AG10803 (cell line): ENCODE measurements at places on chromosomes 16 and 17.

DNA sequence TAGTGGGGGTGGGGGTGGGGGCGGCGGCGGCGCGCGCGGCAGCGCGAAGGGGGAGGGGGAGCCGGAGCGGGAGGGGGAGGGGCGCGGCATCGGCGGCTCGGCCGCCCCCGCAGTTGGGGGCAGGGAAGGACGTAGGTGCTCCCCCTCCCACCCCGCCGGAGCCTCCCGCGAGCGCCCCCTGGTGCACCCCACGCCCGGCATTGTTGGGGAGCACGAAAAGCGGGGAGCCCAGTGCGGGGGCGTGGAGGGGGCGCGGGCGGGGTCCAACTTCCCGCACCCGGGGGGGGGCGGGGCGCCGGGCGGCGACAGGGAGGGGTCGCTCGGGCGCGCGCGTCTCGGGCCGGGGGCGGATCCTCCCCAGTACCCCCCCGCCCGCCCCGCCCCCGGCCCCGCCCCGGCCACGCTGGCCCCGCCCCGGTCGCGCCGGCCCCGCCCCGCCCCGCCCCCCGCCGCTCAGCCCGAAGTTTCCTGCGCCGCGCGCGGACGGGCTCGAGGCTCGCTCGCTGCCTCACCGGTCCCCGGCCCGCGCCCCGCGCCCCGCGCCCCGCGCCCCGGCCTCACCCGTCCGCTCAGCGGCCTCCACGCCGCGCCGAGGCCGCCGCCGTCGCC, at the start of gene CACNA1H:
Gene CACNA1H (plus strand): TSS at position 456 of the 609 bp plus-strand sequence. CDS start 632 bp downstream, outside the sequence.
- no peak for DNase-seq

GRCh38 chr16:57409870-57410587, 5.5 kb downstream of the CCL17 start:
- no peak for DNase-seq

- DNase-seq: no peak
Observed at GRCh38 chr17:9886141-9886930, 18.7 kb downstream of the RCVRN start.

GRCh38 chr16:80449392-80449791, 91.4 kb upstream of the DYNLRB2 start:
- DNase-seq: no peak

- no peak for DNase-seq
Observed at GRCh38 chr16:4970010-4970409, 11.9 kb downstream of the SEC14L5 start.
